ENCODE measurements at places on chromosomes 5 and 9. TPM values are rescaled to one million over a fixed set of nuclear protein-coding genes. Genes with fewer than 3 reads are reported as not detected.

DNA sequence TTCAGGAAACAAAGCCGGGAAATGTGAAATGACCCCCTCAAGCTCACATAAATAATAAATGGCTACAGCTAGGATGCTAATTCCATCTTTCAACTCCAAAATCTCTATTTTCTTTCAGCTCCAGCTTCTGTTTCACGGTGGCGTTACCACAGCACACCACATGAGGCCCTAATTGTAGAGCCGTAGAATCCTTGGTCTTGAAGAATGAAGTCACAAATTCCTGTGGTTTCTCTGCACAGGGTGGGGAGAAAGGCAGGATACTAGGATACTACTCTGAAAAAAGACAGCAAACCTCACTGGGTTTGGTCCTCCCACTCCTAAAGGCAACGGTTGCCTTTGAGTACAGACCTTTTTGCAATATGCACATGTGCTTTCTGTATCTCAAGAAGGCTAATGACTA, 13.9 kb upstream of the RARS1 start:
- peak; percentile 85 for DNase-seq

GRCh38 chr9:104882566-104882965, 45.4 kb downstream of the ABCA1 start:
- DNase-seq, result no peak

DNA sequence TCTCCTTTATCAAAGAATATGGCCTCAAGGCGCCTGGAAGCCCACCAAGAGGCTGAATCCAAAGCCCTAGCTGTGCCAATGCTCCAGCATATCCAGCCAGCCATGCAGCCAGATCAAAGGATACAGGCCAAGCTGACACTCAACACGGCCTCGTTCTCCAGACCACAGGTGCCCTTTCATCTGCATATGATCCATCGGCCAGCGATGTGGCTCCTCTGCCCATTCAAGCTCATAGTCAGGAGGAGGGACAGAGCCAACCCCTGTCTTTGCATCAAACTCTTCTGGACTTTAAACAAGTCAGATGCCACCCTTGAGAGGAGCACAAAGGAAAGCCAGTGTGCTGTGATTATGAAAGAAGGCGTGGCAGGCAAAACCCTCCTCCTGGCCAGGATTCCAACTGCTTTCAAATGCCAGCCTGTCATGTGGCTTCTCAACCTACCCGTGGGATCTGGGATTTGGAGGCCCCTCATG, 42.5 kb downstream of the ADAM19 start:
- no peak for DNase-seq

DNA sequence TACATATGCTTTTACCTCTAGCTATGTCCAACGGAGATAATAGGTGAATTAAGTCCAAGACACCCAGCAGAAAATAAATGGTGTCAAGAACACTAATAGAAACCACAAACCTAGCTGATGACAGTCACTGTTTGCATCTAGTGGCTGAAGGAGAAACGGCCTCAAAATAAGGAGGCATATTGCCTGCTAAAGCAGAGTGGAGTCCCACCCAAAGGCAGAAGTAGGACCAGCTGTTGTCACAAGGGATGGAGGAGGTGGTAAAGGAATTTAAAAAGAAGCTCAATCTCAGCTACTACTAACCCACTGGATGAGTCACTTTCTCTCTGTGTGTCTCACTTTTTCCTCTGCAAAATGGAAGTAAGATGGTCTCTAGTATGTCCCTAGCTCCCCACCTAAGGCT, 224.3 kb downstream of the GRIA1 start:
- DNase-seq, result peak; percentile 7

DNA sequence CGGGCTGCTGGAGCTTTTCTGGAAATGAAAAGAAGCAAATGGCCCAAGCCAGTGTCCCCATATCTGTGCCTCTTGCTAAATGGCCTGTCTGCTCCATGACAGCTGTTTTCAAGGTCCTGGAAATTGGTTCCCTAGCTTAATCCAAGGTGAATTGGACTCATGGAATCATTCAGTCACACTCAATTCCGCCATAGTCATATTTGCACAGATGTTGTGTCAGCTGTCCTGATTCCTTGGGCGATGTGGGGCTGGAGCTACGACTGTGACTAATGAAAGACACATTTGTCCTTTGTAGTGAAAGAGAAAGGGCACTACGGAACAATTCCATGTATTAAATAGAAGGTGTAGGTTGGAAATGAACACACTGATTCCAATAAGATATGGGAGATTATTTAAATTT, 102.9 kb upstream of the MEGF10 start:
- no peak for DNase-seq

The ADRA1B gene
- under 0.01 TPM for total RNA-seq

DNA sequence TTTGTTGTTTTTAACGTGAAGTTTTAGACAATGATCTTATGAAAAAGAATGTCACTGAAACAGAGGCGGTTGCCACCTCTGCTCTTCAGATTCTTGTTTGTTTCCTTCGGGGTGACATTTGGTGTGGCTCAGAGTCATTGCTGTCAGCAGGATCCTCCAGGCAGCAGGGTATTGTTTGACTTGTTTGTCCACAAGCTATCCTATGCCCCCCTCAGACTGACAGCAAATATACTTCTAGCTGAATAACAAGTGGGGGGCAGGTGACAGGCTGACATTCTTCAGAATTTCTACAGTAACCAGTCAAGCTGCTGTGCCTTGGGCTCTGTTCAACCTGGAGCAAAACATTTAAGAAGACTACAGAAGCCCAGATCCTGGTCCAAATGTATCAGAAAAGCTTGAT, 383.3 kb downstream of the YTHDC2 start:
- DNase-seq, result no peak

The PPP2R2B gene
- under 0.01 TPM for total RNA-seq

DNA sequence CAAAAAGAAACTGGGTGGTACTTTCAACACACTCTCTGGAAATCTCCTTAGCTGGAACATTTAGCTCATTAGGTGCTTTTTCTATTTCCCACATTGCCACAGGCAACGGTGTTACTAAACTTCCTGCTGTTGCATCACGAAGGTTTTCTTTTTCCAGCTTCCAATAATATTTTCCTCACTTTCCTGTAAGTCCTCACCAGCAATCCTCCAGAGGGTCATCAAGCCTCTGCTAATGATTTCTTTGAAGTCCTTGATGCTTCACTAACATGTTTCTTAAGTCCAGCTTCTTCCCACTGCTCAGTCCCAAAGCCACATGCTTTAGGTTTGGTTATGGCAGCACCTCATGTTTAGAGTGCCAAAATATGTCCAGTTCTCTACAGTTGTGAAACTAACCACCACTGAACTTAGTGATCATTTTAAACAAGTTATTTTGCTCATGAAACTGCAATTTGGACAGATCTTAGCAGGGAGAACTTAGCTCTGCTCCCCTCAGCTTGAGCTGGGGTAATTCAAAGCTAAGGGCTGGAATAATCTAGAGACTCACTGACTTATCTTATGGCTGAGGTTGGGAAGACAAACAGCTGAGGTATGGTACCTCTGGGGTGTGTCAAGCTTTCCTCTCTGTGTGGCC, 39.9 kb upstream of the RETREG1 start:
- DNase-seq, result peak; percentile 39

DNA sequence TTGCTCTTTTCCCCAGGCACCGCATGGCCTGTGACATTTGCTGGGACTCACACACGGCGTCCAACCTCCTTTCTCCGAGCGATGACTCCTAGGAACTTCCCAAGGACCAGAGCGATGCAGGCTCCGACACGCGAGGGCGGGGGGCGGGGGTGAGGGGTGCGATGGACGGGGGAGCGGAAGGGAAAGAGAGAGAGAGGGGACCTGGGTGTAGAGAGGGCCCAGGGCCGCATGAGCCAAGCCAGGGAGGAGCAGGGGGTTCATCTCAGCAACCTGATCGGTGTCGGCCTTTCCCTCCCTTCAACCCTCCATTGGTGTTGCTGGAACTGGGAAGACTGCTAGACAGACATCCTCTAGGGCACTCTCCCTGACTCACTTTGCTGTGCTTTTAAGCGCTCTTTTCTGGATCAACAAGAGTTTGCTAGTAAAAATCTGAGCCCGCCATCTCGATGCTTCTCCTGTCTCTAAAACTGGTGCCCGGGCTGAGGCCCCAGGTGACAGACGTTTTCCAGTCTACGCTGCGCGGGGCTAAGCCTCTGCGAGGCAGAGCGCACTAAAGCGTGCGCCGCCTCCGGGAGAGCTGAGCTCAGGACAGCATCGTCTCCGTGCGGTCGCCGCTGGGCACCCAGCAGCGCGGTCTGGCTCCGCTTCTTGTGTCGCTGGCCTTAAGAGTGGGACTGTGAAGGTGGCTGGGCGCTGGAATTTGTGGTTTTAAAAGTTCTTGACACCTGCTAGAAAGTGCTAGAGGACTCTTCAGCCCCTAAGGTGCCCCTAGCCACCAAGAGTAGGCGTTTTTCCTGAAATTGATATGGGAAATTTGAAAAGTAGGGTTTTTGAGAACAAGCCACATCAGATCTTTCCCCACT, 1.0 kb upstream of the TSLP start:
- DNase-seq, result no peak

GRCh38 chr5:159402311-159402710, 72.0 kb upstream of the IL12B start:
- peak; percentile 22 for DNase-seq

- DNase-seq, result peak; percentile 37
These were observed 1397.8 kb downstream of the PTPRD start for GRCh38 chr9:9215050-9215449.

- DNase-seq, result no peak
These were observed 23.7 kb downstream of the SLC22A5 start for GRCh38 chr5:132392978-132393825.

The WNK2 gene
- total RNA-seq, result 0.64 TPM

DNA sequence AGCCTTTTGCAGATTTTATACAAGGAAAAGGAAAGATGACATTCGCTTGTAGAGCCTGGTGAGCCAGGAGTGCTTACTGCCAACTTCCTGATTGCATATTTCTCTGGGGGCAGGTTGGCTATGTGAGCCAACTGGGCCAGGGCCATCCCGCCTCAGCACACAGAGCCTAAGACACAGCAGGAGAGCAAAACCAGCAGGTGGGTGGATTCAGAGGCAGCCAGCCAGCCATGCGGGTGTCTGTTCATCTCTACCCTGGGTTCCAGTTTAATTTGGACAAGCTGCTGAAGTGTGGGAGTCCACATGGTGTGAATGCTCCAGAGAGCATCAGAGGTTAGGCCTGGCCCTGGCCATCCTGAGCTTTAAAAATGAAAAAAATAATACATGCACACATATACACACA, 291.4 kb downstream of the ARHGEF28 start:
- DNase-seq, result no peak

The OTULINL gene
- 0.79 TPM for total RNA-seq

The KIF27 gene
- 5.0 TPM for total RNA-seq

DNA sequence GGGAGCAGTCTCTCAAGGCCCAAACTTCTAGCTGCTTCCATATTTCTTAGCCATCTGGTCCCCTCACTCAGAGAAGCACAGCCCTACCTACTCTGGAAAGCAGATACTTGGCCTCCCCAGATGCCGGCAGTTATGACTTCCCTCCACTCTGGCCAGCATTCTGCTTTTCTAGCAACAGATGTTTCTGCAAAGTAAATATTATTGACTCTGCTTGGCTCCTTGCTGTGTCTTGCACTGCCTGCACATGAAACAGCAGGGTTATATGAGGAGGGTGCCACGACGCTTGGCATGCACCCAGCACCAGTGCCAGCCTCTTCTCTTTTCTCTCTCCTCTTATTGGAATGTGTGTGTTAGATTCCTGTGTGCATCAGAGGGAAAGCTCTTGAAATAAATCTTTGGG, 99.7 kb downstream of the ARHGAP26 start:
- no peak for DNase-seq

DNA sequence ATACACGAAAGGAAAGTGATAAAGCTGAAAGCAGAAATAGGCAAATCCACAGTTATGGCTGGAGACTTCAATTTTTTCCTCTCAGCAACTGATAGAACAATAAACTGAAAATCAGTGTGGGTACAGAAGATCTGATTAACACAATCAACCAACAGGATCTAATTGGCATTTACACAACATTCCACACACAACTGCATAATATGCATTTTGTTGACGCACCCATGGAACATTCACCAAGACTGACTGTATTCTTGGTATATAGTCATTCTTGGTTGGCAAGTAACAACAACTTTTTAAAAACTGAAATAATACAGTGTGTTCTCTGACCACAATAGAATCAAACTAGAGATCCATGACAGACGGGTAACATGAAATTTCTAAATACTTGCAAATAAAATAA, 218.7 kb upstream of the S1PR3 start:
- DNase-seq, result peak; percentile 47

DNA sequence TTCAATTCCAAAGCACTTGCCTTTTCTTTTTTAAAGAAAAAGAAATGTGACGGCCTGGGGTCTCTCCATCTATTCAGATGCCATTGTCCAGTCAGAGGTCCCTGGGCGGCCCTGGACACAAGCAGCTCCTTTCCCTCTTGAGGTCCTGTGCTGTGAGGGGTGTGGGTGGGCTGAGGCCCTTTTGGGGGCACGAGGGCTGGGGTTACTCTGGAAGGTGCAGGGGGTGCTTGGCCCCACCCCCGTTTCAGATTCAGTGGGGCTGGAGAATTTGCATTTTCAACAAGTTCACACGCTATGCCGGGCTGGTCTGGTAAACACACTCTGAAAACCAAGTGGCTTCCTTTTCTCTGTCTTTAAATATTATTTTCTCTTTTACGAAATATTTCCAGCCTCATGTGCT, 91.4 kb upstream of the PHYKPL start:
- DNase-seq, result no peak

DNA sequence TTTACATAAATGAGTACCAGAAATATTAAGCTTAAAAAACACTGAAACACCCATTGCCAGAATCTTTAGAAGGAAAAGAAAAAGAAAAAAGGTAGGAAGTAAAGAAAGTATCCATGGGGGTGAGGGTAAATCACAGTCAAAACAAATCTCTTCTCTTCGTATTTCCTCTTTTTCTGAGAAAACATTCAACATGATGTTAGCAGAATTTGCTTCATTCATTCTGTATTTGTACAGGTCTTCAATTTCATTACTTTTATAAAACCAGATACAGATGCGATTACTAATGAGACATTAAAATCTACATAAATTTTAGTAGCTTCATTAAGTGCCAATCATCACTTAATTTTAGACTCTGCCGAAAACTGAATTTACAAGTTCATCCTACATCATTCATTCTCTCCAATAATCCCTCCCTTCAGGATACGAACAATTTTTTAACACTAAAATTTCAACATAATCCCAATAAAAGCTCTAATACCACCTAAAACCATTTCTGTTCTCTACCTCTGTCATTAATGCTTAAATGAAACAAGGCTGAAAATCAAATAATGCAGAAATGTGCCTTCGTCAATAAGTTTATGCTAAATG, 7.0 kb downstream of the NR3C1 start:
- peak; percentile 10 for DNase-seq

The GPR150 gene
- total RNA-seq, result 0.26 TPM

GRCh38 chr5:170120576-170120975, 14.9 kb downstream of the FOXI1 start:
- DNase-seq, result peak; percentile 70

- no peak for DNase-seq
These were observed 27.1 kb downstream of the LARP1 start for GRCh38 chr5:154782326-154782725.

The KCNV2 gene
- not detected for total RNA-seq

GRCh38 chr9:75775166-75775565, 115.3 kb upstream of the PCSK5 start:
- no peak for DNase-seq

The IRX4 gene
- under 0.01 TPM for total RNA-seq

- DNase-seq, result peak; percentile 81
These were observed 64.9 kb downstream of the SUSD1 start for GRCh38 chr9:112110094-112110776.

All from bronchial epithelial cell (primary cell).